ENCODE measurements at places on chromosomes 6 and 20. TPM values are rescaled to one million over a fixed set of nuclear protein-coding genes. Genes with fewer than 3 reads are reported as not detected.

The DNAH8 gene
- 0.07 TPM for total RNA-seq

The TFAP2D gene
- not detected for total RNA-seq

The BPIFB1 gene
- not detected for total RNA-seq

The HLA-DOA gene
- under 0.01 TPM for total RNA-seq

The HLA-DQA1 gene
- total RNA-seq: not detected

The RBM24 gene
- 4.8 TPM for total RNA-seq

The ADA gene
- total RNA-seq: 14.5 TPM

The CALHM6 gene
- 0.13 TPM for total RNA-seq

The GPLD1 gene
- 0.43 TPM for total RNA-seq

The POM121L2 gene
- total RNA-seq: not detected

The KCNB1 gene
- total RNA-seq: under 0.01 TPM

The FAM162B gene
- 0.36 TPM for total RNA-seq

The RCAN2 gene
- total RNA-seq: 0.13 TPM

The CCR6 gene
- not detected for total RNA-seq

The DNPH1 gene
- total RNA-seq: 51.6 TPM

All from thoracic aorta endothelial cell (primary cell).